AG09309 (cell line): ENCODE measurements at places on chromosomes 4 and X.

GRCh38 chr4:150886597-150886996 lies 128.5 kb downstream of the LRBA start:
- no peak for DNase-seq

DNA sequence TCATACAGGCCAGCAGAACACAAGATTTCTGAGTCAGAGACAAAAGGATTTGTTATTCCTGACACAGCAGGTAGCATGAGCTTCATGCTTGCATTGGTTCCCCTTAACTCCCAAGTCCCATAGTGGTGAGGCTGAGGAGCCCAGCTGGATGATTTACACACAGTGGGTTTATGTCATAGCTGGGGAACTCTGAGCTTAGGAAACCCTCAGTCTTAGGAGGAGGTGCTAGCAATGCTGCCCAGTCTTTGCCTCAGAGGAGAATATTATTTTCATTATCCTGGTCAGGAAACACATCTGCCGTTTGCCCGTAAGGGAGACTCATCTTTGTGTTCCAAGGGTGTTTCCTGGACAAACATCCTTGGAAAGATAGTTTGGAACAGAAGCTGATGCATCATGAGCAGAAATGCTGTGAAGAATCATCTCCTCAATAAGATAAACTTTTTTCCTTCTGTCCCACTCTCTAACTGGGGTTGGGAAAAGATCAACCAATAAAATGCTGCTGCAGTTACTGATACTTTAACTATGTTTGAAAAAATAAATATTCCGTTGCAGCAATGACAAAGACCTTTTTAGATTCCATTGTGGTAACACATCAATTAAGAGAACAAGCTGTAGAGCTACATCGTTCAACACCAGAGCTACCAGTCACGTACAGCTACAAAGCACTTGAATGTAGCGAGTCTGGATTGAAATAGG lies 146.8 kb downstream of the DCLK2 start:
- peak; percentile 95 for DNase-seq

- DNase-seq: no peak
Observed at GRCh38 chr4:164009435-164009834, 514.9 kb downstream of the TMA16 start.

GRCh38 chr4:6393066-6393465 lies 79.3 kb downstream of the PPP2R2C start:
- DNase-seq: no peak

DNA sequence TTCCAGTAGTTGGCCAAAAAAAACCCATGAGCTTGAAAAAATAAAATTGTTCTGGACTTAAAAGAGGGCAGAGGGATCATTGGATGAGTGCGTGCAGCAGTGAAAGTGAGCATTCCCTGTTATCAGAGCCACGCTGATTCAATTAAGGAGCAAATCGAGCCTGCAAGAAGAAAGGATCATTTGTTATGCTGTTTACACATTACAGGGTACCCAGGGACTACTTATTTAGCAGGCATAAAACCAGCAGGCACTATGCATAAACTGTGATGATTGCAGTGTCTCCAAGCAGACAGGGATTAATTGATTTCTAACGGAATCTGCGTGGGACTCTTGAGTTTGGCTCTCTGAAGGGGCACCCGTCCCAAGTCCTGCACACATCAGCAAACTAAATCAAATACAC lies 83.5 kb downstream of the SHOX start:
- no peak for DNase-seq

DNA sequence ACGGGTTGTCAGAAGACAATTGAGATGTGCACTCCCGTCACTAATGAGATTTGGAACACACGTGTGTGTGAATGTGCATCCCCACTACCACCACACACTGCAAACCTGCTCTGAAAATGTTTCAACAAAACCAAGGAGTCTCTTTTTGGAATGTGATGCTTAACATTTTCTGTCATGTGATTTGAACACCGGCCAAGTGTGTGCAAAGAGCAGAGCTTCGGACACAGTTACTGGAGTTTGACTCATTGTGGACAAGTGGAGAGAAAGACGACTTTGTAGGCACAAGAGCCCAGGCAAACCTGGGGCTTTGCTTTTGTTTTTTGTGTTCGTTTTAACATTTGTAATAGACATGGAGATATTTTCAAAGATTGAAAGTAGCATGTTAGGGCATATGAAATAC lies 49.2 kb downstream of the CCKAR start:
- peak; percentile 28 for DNase-seq

DNA sequence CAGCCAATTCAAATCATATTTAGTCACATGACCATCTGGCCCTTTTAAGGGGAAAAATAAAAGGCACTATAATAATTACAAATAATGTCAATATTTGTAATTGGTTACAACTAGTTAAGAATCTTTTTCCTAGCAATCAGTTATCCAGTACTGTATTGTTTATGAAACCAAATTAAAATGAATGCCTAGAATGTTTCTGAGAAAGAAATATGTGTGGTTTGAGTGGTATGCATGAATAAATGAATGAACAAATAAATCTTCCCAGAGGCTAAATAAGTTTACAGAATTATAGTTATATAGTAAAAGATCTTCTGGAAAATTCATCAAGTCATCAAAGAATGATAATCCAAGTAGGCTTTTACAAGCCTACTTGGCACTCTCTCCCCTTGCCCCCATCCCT lies 55.8 kb upstream of the F8A3 start:
- DNase-seq: no peak
